ENCODE measurements at places on chromosomes 6 and 20.

- DNase-seq = no peak
Observed at GRCh38 chr6:95790787-95791186, 213.5 kb downstream of the MANEA start.

DNA sequence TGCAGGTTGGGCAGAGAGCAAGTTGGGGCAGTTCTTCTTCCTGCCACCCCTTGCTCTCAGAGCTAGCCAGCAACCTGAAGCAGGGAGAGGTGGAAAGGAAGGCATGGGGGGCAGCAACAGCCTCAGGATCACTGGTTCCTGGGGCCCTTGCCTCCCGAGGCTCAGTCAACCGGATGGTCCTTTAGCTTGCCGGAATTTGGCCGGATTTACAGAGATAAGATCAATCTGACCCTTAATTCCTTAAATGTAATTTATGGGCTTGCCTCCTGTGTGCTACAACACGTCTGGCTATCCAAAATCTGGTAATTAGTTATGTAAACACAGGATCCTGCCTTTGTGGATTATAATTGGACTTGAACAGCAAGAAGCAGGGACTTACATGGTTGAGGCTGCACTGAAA is 19.5 kb upstream of the TCP11 start:
- DNase-seq = no peak

- DNase-seq = no peak
Observed at GRCh38 chr20:19026121-19026878, 186.1 kb upstream of the SLC24A3 start.

DNA sequence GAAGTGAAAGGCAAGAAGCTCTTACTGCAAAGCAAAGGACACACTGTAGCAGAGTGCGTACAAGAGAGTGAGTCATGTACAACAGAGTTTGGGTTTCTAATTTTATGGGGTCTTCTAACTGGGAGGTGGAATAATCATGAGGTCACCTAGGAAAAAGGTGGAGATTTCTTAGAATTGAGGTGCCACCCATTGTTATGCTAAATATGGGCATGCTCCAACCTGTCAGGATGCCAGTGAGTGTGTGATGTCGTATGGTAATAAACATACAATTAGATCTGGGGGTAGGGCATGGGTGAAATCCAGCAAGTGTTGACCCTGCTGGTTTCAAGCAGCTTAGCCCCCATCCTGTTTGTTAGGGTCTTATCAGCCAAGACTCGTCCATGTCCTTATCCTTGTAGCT is 46.6 kb downstream of the OR2B6 start:
- DNase-seq = no peak

DNA sequence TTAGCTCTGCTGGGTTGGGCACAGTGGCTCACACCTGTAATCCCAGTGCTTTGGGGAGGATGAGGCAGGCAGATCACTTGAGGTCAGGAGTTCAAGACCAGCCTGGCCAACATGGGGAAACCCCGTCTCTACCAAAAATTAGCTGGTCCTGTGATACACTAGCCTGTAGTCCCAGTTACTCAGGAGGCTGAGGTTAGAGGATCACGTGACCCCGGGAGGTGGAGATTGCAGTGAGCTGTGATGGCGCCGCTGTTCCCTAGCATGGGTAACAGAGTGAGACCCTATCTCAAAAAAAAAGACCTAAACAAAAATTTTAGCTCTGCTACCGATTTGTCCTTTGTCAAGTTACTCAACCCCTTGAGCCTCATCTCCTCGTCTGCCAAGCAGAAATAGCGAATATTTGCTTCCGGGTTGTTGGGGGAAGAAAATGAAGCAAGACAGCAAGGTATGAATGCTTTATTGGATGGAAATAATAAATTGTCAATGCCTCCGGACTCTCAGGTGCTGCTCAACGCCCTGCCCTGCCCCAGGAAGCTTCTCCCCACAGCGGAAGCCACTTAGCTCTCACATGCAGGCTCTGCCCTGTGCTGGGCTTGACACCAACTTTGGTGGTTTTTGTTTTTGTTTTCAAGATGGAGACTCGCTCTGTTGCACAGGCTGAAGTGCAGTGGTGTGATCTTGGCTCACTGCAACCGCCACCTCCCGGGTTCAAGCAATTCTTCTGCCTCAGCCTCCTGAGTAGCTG is 24.9 kb upstream of the ITCH start:
- DNase-seq = no peak

DNA sequence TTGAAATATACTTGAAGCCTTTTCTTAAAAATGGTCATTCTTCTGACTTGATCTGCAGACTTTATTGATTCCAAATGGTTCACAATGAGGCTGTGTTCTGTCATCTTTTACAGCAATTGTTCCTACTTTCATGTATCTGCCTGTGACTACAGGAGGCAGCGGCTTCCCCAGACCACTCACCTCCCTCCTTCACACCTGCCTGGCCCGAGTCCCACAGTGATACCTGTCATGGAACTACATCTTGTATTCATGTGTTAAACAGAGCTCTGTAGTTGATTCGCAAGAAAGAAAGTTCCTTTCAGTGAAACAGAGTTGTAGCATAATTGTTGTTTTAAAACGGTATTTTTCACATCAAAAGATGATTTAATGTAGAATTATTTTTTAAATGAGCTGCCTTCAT is 673.5 kb upstream of the AGPAT4 start:
- DNase-seq = no peak

- DNase-seq = no peak
Observed at GRCh38 chr20:57470666-57471495, 54.1 kb downstream of the CTCFL start.

GRCh38 chr6:105733556-105734162 is 330.8 kb upstream of the PREP start:
- DNase-seq = peak; percentile 14

GRCh38 chr6:87700397-87701343 is 1.4 kb downstream of the AKIRIN2 start:
- DNase-seq = no peak

DNA sequence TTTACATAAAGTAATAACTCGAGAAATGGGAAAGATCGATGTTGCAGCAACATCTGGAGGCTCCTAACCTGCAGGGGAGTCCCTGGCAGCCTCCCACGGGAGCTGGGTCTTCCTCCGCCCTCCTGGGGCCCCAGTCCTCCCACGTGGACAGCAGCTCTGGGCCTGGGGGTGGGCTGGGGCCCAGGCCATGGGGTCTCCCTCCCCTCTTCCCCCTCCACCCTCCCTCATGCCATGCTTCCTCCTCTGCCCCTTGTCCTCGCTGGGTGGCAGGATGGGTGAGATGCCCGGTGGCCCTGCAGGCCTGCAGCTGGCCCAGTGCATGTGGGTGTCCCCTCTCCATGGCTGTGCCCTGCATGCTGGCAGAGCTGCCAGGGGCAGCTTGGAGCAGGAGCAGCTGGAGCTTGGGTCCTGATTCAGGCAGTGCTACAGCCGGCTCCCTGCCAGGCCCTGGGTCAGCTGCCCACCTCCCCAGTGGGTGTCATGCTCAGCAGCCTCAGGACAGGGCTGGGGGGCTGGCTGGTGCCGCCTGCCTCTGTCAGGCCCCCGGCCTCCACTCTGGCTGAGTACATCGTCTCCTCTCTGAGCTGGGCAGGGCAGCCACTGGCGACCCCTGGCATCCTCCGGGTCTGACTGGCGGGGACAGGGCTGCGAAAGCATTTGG is 48.9 kb upstream of the BHLHE23 start:
- DNase-seq = no peak

DNA sequence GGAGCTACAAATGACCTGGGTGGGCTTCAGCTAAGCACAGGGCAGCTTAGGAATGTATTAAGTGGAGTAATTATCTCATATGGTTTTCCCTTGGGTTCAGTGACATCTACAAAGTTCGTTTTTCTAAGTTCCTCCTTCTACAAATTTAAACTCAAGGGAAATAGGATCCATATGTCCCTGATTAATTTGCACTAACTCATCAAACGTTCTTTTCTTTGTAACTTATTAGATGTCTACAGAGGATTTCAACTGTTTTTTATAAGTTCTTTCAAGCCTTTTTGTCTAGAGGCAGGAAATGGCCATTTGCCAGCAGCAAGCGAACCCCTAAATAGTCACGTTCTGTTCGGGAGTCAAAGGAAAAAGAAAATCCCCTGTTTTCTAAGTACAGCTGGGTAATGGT is 1060.3 kb downstream of the KIF16B start:
- no peak for DNase-seq

DNA sequence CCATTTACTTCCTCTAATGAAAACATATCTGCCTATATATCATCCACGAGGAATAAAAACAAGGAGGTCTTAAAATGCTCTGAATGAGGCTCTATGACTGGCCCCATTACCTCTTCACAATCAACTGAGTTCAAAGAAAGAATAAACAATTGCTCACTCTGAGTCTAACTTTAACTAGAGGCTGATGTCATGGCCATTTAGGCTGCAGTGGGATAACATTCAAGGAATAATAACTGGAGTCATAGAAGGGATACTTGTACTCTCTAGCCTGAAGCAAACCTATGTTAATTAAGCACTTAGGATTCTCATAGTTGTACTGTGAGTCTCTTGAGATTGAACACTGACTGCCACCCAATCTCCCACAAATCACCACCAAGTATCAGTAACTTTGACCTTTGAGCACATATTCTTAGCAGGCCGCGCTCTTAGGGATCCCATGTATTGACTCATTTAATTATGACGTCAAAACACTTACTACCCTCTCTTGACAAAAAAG is 70.2 kb downstream of the PERP start:
- DNase-seq = no peak

DNA sequence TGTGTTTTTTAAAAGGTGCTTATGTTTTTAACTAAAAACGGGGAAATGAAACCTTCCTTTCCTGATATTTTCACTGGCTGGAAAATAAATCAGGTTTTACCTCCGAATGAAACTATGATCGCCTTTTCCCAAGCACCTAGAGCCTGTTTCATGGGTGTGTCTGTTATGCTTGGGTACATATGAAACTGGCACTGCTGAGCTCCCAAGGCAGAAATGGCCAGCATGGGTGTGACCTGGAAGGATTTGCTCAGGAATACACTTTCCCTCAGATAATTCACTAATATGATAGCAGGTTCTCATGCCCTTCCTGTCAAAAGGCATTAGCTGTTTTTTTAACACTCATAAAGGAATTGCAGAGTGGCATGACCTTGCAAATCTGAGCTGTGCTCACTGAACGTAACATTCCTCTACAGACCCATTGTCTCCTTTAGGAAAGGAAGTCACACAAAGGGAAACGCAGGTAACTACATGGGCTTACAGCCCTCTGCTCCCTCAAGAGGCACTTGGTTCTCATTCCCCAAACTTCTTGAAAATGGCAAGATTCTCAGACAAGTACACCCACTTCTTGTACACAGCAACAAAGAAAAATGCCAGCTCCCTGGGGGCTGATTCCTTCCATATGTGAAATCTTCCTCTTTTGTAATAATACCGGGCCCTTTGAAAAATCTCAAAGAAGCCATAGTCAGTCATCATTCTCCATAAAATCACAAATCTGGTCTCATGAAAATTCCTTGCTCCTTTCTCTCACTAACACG is 72.7 kb downstream of the METTL24 start:
- DNase-seq = no peak

- DNase-seq = no peak
Observed at GRCh38 chr6:169926617-169927417, 175.4 kb downstream of the ERMARD start.

GRCh38 chr6:96542702-96543101 is 20.2 kb upstream of the FHL5 start:
- peak; percentile 30 for DNase-seq

GRCh38 chr6:27161946-27162603 is 85.4 kb upstream of the PRSS16 start:
- DNase-seq = peak; percentile 78

DNA sequence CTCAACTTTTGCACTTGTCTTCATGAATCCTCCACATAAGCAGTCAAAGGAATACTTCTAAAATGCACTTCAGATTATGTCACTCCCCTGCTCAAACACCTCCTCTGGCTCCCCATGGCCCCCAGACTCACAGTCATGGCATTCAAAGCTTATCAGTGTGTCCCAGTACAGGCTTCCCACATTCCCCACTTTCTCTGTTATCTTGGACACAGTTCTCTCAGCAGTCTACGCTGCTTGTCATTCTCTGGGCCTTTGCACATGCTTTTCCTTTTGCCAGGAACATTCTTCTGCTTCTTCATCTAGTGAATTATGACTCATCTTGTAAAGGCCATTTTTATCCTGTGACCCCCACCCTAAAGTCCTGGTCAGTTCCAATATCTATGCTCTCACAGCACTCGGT is 31.8 kb downstream of the SLC13A3 start:
- DNase-seq = no peak

Measured in NCI-H1694 treated with DMSO at 0.1 percent for 48 hours (cell line).